HTR-8/SVneo (cell line): ENCODE measurements at places on chromosomes 3 and 15.

DNA sequence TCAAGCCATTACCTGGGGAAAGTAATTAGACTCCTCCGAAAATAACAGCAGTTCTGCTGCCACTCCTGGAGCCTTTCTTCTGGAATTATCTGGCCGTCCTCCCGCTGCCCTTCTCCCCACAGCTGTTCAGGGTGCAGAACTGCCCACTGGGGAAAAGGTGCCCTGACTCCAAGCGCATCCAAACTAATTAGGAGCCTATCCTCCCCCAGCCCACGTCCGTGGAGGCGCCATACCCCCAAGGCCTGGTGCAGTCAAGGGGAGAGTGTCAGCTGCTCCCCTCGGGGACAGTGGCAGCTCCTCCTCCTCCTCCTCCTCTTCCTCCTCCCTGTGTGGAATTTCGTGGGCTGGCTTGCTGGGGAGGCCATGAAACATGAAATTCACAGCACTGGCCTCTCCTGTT is 177.2 kb downstream of the XXYLT1 start:
- no peak for DNase-seq

GRCh38 chr15:53114960-53115359 is 324.8 kb upstream of the ONECUT1 start:
- no peak for DNase-seq

DNA sequence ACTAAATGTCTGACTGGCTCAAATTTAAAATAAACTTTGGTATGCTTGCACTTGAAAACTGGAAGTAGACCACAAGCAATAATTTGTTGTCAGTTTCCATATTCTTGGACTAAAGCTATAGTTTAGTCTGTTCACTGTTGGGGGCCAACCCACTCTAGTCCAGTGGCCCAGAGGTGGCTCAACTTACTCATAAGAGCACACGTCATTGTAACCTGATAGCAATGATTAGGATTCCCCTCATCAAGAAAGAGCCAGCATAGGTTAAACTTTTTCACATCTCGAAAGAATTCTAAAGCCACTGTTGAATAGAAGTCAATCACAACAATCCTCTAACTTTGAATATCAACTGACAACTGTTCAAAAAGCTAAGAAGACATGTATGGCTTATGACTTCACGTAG is 147.0 kb downstream of the MEIS2 start:
- DNase-seq = no peak

DNA sequence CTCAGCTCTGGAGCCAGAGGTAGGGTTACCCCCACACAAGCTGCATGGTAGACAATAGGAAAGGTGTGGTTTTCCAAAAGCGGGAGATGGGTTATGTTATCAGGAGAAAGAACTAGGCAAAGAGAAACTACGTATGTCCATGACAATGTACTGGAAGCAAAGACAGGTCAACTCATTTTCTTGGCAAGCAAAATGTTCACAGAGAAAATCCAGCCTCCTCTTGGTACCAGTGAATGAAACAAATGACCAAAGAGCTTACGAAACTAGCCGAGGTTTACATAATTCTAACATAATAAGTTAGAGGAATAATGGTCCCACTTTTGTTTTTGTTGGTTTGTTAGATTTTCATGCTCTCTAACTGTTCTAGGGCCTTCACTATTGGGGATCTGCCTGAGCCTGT is 338.1 kb upstream of the TGFBR2 start:
- no peak for DNase-seq

- no peak for DNase-seq
These were observed 342.8 kb downstream of the TBC1D5 start for GRCh38 chr3:17399586-17399985.

DNA sequence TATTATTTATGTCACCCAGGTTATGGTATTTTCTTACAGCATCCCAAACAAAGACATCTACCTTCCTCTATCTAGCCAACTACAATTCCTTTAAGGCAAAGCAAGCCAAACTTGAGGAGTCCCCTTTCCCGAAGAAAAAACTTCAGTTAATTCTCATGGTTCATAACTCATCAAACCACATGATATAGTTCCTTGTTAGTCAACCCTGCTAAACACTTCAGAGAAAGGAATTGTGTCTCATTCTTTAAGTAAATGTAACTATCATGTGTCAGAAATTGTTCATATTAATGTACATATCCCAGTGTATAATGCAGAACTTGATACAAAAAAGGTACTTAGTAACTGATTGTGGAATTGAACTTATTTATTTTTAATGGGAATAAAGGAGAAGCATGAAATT is 44.4 kb downstream of the ST3GAL6 start:
- no peak for DNase-seq

DNA sequence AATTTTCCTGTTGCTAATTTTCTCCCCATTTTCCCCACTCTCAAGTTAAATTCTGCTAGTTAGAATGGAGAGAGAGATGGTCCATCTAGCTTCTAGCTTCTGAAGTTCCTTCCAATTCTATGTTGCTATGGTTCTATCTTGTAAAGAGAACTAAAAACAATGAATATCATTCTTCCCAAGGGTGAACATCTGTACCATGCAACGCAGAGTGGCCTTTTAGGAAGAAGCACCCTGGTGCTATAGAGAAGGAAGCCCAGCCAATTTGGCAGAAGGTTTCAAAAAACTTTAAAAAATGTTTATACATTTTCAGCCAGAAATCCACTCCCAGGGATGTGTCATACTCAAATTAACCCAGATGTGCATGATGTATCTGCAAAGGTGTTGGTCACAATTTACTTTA is 149.1 kb downstream of the SEMA6D start:
- DNase-seq = no peak

DNA sequence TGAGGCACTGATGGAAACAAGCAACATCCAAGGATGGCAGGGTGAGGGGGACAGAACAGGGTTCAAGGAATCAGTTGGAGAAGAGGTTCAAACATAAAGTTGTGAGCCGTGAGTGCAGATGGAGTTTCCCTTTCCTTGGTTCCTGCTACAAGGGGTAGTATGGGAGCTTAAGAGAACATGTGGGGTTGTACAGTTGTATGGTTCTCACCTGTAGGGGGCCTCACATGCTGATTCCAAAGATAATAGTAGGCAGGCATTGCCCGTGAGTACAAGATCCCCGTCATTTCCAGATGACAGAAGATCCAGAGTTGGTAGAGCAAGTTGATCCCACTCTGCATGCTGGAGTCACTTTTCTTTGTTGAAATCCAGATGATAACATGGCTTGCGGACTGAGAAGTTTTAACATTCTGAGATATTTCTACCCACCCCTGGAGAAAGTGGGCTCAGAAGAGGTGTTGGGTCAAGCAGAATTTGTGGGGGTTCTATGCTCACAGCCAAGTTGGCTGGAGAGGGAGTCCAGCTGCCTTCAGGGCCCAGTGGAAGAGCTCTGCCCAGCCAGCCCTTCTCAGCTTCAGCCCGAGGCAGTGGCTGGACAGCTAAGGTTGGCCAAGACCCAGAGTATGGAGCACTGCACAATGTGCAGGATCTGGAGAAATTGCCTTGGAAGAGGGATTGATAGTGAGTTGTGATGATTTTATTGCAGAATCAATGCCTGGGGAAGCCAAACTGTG is 141.8 kb downstream of the THSD4 start:
- DNase-seq = no peak

GRCh38 chr3:66504850-66505641 is 4.2 kb upstream of the LRIG1 start:
- DNase-seq = no peak

GRCh38 chr15:33048255-33048654 is 146.3 kb downstream of the FMN1 start:
- no peak for DNase-seq

DNA sequence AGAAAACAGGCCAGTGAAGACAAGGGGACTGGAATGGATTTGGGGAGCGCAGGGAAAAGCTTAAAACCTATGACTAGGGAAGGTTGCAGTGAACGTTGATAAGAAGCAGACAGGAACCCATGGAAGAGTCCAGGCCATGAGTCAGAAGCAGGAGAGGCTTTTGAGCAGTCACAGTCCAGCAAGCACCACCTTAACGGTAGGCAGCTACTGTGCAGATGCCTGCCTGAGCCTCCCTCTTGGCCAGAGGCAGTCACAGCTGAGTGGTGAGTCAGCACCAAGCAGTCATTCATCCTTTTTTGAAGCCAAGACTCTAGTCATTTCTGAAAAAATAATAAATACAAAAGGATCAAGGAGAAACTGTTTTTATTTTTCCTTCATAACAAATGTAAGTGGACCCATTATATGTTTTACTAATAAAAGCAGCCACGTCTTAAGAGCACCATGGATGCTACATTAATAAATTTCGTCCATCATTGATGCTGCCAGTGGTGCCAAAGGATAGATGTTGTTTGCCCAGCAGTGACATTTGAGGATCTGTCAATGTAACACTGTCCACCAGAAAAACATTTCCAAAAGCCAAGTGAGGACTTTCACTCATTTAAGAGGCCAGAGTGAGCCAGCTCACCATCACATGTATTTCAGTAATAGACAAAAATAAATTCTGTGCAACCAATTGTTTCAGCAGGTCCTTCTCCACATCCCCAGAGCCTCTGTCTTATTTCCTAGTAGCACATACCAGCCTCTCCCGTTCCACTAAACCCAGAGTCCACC is 42.1 kb upstream of the ACTC1 start:
- DNase-seq = peak; percentile 24

GRCh38 chr3:59185591-59186369 is 136.0 kb upstream of the CFAP20DC start:
- DNase-seq = no peak

DNA sequence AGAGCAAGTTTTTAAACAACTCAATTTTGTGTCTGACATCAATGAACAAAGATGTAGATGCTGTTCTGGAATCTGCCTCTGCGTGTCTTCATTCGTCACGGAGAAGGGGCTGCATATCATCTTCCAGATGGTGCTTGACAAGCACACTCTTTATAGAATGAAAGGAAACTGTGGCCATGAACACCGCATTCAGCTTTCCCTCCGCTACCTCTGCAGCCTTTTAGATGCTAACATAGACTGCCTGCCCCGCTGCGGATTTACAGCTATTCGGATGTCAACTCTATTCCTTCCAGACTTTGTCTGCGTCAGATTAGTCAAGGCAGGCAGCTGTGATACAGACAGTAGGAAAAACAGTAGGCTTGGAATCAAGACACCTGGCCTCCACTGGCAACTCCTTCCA is 232.9 kb downstream of the TJP1 start:
- no peak for DNase-seq

DNA sequence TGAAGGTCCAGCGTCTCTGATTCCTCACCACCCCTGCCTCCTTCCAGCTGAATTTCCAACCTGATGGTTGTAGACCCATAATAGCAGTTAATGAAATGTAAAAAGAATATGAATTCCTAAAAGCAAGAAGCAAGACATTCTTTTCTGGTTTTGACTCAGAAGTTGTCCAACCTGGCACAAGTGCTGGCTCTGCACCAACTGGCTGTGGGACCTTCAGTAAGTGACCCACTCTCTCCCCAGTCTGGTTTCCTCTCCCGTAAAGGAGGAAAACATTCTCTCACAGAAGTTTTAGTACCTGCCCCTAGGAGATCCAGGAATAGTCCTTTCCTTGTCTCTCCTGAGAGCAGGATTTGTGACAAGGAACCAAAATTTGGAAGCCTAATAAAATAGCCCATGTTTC is 236.9 kb upstream of the TRIM42 start:
- DNase-seq = peak; percentile 7

DNA sequence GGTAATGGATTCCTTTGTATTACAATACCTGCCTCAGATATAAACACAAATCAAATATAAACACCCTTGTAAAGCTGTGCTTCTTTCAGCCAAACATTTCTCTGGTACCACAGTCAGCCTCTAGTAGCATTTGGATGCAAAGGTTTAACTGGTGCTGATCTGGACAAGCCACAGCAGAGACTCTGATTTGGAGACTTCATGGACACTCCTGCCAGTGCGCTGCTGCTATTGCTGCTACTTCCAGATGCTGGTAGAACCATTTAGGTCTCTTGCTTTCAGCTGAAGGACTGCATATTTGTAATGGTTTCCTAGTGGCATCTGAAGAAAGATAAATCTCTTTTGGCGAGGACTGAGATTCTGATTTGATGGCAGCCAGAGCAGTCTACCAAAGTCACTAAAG is 36.9 kb downstream of the NCK1 start:
- DNase-seq = no peak

DNA sequence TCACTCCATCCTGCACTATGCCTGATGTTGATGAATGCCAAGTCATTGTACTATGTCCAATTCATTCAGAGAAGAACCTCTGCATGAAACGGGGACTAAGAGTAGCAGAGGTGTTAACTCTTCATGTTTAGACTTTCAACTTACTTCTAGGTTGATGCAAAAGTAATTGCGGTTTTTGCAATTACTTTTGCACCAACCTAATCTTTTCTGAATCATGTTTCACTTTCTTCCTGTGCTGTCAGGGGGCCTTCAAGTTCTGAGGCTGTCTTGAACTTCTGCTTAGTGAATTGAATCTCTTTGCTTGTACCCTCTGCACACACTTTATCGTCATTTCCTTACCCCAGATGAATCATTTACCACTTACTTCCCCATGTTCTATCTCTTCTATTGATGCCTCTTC is 636.2 kb downstream of the NAALADL2 start:
- no peak for DNase-seq

GRCh38 chr15:34665498-34666116 is 82.2 kb upstream of the GOLGA8B start:
- DNase-seq = no peak

DNA sequence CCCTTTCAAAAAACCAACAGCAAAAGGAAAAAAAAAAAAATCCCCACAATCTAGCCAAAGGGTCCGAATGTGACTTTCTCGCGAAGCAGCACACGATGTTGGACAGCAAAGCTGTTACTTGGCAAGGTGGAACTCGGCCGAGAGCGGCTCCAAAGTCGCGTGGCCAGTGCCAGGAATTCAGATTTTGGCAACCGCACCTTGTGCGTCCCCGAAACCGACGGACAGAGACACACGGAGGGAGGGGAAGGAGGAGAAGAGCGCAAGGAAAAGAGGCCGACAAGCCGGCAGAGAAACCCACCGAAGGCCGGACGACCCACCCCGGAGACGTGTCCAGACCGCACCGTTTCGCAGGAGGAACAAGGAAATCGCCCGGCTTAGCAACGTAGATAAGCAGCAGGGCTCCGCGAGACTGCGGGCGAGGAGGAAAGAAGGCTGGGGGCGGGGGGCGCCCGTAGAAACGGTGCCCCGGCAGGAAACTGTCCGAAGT is 517.3 kb downstream of the MECOM start:
- peak; percentile 14 for DNase-seq

- DNase-seq = peak; percentile 33
These were observed 527.5 kb downstream of the NAALADL2 start for GRCh38 chr3:175386630-175387029.

GRCh38 chr15:63318344-63318743 is 40.9 kb downstream of the APH1B start:
- DNase-seq = no peak

DNA sequence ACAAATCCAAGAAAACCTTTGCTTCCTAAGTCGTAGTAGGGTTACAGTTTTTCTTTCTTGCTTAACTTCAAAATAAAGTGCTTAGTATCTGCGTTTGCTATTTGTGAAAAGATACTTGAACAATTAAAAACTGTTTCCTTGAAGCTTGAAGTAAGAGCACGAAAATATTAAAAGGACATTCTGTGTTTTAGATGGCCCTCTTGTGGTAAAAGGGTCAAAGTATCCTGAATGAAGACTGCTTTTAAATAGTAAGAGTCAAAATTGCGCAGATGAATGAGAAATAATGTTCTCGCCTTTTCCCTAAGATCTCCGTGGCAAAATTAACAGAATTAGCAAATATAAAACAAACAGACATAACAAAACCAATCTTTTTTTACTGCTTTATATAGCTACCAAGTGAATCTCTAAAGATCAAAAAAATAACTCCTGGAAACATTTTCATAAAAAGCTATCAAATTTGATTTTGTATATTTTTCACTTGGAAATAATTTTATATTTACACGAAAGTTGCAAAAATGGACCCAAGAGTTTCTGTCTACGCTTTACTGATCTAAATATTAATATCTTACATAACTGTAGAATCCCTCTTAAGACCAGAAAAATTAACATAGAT is 175.4 kb downstream of the MBNL1 start:
- peak; percentile 29 for DNase-seq
